ENCODE measurements at places on chromosomes 13 and 19.

GRCh38 chr19:46886546-46887239 lies 25.9 kb downstream of the ARHGAP35 start:
- no peak for DNase-seq

- no peak for DNase-seq
Observed at GRCh38 chr13:85737952-85738351, 61.3 kb downstream of the SLITRK6 start.

- no peak for DNase-seq
Observed at GRCh38 chr19:6219586-6220290, 60.0 kb downstream of the MLLT1 start.

GRCh38 chr13:32229443-32229842 lies 85.7 kb downstream of the ZAR1L start:
- DNase-seq = no peak

DNA sequence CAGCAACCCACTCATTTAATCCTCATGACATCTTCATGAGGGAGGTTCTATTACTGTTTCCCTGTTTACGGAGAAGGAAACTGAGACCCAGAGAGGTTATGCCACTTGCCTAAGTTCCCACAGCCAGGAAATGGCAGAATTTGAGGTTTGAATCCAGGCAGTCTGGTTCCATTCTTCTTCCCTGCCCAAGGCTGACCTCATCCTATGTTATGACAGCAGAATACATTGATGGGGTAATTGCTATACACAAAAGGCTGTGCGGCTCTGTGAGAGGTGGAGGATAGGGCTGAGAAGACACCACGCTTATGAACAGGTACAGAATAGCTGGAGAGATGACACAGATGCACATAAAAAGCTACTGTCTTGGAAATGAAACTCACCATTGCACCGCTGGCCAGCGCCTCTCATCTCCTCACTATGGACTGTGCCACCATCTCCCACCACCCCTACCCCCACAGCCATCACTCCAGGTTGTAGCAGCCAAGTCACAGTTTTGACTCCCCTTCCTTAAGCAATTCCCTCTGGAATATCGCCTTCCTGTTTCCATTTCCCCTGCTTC lies 11.5 kb downstream of the MAG start:
- no peak for DNase-seq

GRCh38 chr13:97284558-97284957 lies 62.4 kb downstream of the MBNL2 start:
- no peak for DNase-seq

DNA sequence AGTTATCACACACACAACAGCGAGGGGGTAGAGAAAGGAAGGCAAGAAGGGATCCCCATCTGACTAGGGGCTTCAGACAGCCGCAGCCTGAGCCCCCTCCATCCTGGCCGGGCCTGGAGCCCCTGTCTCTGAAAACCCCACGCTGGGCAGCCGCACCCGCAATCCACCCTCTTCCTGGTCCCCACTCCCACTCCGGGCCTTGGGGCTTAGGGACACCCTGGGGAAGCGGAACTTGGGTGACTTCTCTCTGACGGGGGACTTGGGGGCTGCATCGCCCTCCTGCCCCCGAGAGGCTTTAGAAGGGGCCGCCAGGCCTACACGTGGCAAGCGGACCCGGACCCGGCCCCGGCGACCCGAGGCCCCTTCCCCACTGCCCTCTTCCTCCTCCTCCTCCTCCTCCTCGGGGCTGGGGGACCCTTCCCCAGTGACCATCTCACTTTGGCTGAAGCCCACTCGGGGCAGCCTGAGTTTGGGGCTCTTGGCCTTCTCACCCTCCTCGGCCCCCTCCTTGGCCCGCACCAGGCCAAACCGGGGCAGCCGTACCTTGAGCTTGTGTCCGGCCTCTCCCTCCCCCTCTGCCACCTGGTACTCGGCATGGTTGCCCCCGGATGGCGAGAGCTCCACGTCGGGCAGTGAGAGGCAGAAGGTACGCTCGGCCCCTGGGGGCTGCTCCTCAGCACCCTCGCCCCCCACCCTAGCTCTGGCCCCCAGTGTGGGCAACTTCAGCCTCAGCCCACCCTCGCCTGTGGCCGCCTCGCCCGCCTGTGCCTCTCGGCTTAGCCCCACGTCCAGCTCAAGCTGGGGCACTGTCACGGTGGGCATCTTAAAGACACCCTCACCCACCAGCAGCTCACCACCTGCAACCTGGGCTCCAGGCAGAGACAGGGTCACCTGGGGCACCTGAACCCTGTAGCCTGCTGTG lies 4.2 kb upstream of the HIPK4 start:
- DNase-seq = no peak

DNA sequence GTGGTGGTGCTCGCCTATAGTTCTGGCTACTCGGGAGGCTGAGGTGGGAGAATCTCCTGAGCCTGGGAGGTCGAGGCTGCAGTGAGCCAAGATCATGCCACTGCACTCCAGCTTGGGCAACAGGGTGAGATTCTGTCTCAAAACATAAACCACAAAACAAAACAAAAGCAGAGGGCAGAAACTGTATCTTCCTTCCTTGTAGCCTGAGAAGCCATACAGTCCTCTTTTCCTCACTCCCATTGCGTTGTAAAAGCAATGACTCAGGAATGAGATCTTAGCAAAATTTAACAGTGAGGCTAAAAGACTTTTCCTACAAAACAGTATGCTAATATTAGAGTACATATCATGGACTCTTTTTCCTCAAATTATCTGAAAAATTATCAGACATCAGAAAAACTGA lies 130.9 kb downstream of the SHISA2 start:
- no peak for DNase-seq

- no peak for DNase-seq
Observed at GRCh38 chr19:1813192-1814182, 1.4 kb upstream of the ATP8B3 start.

DNA sequence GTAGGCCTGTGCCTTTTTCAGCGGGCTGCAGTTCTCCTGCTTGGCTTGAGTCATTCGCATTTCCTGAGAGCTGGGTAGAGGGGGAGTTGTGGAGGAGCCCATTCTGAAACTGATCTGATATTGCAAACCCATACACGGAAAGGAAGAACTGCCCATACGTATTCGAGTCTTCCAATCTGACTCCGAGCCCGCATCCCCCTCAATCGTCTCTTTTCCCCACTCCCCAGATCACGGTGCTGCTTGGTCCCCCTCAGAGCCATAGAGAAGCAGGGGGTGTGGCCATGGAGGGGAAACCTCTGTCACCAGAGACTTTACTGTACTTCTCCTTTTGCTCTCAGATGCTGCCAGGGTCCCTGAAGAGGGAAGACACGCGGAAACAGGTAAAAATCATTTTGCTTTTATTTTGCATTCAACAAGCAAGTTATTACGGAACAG lies at the start of gene CD22:
Gene CD22 (plus strand): TSS at position 337 of the 435 bp plus-strand sequence. CDS start 2,854 bp downstream, outside the sequence.
- DNase-seq = no peak

DNA sequence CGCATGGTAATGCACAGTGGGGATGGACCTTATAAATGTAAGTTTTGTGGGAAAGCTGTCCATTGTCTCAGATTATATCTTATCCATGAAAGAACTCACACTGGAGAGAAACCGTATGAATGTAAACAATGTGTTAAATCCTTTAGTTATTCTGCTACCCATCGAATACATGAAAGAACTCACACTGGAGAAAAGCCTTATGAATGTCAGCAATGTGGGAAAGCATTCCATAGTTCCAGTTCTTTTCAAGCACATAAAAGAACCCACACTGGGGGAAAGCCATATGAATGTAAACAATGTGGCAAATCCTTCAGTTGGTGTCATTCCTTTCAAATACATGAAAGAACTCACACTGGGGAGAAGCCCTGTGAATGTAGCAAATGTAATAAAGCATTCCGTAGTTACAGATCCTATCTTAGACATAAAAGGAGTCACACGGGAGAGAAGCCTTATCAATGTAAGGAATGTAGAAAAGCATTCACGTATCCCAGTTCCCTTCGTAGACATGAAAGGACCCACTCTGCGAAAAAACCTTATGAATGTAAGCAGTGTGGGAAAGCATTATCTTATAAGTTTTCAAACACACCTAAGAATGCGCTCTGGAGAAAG lies 13.8 kb downstream of the ZNF763 start:
- no peak for DNase-seq

GRCh38 chr13:87940776-87941175 lies 269.6 kb downstream of the SLITRK5 start:
- no peak for DNase-seq

- DNase-seq = no peak
Observed at GRCh38 chr19:14333101-14333871, 48.0 kb upstream of the ADGRE5 start.

- DNase-seq = no peak
Observed at GRCh38 chr19:17883627-17884410, 12.1 kb downstream of the SLC5A5 start.

DNA sequence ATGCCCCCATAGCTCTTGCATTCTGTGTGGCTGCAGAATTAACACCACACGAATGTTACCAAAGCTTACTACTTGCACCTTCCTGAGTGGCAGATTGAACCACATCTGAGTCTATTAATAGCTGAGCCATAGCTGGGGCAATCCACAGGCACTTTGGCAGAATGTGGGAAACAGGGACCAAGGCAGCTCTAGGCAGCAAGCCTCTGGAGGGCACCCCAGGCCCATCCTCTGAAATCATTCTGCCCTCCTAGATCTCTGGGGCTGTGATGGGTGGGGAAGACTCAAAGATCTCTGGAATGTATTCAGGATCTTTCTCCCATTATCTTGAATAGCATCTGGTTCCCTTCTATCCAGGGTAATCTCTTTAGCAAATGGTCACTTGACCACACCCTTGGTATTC lies 139.3 kb downstream of the TNFRSF19 start:
- no peak for DNase-seq

DNA sequence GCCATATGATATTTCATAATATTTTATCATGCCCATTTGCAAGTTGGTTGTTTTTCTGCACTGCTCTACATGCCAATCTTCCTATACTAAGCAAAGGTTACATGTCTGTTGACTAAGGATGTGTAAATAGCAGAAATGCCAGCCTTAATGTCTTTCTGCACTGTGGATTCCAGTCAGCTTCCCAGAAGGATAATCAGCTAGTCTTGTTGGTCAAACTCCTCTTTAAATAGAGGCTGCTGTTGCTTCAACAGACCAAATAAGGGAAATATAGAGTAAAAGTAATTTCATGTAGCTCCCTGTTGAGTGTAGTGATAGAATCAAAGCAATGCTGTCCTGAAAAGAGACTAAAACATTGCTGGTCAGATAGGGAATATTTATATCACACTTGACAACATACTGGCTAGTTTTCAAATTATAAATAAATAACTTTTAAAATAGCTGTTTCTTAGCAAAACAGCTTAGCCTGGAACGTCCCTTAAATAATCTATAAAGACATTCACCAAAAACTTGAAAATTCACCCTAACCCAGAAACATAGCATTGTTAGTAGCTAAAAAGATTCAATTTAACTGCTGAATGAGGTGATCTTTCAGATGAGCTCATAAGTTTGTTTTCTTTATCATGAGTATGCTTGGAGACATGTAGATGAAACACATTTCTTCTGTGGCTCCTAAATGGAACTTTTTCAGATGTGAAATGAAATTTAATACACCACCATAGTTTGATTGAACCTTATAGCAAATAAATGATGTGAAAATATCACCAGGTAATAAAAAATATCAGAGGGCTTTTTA lies 56.6 kb downstream of the FRY start:
- no peak for DNase-seq

DNA sequence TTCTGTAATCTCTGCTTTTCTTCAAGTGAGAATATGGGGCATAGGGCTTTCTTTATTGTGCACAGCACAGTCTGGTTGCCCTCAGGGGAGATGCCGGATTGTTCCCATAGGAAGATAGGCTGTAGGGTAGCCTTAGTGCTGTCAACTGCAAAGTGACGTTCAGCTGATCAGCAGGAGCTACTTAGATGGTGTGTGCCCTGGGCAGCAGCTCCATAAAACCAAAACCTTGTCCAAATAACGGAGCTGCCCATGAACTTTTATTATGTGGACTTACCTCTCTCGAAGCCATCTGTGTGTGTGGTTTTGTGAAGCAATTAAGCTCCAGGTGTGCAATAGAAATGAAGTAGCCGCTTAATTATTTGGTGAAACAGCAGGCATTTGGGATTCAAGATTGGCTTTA lies 120.0 kb upstream of the RNF113B start:
- no peak for DNase-seq

DNA sequence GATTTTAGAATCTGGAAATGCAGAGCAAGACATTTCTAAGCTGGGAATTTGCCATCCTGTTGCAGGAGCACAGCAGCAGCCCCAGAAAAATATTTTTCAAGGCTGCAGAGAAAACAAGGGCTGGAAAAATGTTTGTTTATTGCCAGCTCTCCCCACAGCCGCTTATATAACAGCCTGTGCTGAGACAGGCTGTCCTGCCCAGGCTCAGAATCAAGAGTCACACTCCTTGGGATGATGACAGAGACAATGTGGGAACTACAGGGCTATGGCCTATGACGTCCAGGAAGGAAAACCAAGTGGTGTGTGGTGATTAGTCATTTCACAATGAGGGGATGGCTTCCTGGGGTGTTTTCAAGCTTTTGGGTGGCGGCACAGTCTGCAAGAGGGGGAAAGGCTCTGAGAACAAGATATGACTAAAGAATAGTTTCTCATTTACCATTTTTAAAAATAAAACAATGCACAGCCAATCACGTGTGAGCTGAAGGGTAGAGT lies 136.3 kb upstream of the SERP2 start:
- DNase-seq = no peak

DNA sequence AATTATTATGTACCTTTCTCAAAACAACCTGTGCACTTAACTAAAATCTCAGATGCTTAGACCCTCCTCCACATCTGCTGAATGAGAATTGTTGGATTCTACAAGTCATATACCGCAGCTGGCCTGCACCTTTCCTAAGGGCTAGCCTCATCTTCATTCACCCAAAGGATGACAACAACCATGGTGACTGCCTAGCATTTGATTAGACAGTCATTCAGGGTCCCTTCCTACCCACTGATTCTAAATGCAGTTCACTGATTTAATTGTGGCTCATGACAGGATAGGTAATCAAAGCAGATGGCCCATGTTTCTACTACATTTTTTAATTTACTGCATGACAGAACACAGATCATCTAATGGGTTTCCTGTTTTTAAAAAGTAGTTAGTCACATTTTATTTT lies 551.9 kb upstream of the SLC10A2 start:
- DNase-seq = no peak

DNA sequence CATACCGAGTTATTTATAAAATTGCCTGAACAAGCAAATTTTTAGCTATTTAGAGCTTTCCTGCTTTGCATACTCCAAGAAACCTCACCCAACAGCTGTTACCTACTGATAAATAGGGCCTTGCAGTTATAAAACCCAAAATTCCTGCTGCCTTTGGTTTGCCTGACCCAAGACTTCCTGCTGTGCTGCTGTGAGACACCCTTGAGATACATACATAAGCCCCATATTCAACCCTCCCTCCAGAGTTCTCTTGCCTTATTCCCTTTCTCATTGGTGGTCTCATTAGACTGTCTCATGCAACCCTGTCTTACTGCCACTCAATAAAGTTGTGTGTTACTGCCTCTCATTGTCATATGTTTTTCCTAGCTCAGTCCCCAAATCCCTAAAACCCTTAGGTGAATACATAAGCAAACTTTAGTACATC lies 677.6 kb downstream of the UQCRFS1 start:
- no peak for DNase-seq

GRCh38 chr13:94344126-94344818 lies 135.2 kb downstream of the DCT start:
- DNase-seq = no peak

Data from T-helper 22 cell (primary cell).